ENCODE measurements at places on chromosomes 12 and 14.

DNA sequence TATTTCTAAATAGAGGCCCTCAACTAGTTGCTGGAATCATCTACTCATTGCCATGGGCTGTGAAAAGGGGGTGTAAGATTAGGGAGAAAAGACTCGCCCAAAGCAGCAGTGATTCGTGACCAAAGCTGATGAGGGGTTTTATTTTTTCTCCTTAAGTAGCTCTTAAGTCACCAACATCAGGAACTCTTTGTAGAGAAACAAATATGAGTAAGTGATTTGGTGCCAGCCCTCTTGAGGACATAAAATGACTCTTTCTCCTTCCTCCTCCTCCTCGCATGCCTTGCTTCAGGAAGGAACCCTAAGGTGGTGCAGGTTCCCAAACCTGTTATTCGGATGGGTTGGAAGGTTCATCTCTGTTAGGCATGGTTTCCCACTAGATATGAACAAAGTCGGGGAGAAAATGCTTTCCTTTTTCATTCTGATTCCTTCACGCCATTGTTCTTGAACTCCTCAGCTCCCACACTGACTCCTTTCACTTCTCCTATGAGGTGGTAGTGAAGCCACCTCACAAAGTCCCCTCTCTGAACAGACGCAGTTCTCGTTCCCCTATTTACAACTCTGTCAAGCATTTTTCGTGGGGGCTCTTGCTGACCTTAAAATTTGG lies 113.4 kb downstream of the ETV6 start:
- DNase-seq, result no peak

DNA sequence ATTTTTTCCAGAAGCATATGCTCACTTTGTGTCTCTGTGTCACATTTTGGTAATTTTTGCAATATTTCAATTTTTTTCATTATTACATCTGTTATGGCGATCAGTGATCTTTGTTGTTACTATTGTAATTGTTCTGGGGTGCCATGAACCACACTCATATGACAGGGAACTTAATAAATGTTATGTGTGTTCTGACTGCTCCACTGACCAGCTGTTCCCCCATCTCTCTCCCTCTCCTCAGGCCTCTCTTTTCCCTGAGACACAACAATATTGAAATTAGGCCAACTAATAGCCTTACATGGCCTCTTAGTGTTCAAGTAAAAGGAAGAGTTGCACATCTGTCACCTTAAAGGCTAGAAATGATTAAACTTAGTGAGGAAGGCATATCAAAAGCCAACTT lies 46.0 kb downstream of the SCN8A start:
- no peak for DNase-seq

- DNase-seq, result no peak
Observed at GRCh38 chr12:59004456-59004855, 84.2 kb upstream of the LRIG3 start.

DNA sequence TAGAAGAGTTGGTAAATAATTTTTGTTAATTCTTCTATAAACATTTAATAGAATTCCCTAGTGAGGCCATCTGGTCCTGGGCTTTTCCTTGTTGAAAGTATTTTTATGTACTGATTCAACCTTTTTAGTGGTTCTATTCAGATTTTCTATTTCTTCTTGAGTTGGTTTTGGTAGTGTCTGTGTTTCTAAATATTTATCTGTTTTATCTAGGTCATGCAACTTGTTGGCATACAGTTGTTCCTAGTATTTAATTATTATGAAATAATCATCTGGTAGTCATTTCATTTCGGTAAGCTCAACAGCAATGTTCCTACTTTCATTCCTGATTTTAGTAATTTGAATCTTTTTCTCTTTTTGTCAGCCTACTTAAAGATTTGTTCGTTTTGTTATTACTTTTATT lies 234.1 kb upstream of the GARIN2 start:
- no peak for DNase-seq

GRCh38 chr14:101239065-101239464 lies 322.2 kb upstream of the DIO3 start:
- DNase-seq, result no peak

GRCh38 chr14:99573000-99573330 lies 31.0 kb downstream of the CCDC85C start:
- DNase-seq, result no peak

GRCh38 chr12:49693931-49694444 lies 13.2 kb downstream of the FMNL3 start:
- DNase-seq, result no peak

- no peak for DNase-seq
Observed at GRCh38 chr12:117124421-117125271, 25.4 kb upstream of the TESC start.

- DNase-seq, result no peak
Observed at GRCh38 chr12:14961466-14962152, at the start of gene ARHGDIB. TSS of gene ARHGDIB (minus strand) at chr12:14961601. CDS start at chr12:14950712, 10,889 bp downstream.

- no peak for DNase-seq
Observed at GRCh38 chr14:86104691-86105265, 574.8 kb downstream of the FLRT2 start.

DNA sequence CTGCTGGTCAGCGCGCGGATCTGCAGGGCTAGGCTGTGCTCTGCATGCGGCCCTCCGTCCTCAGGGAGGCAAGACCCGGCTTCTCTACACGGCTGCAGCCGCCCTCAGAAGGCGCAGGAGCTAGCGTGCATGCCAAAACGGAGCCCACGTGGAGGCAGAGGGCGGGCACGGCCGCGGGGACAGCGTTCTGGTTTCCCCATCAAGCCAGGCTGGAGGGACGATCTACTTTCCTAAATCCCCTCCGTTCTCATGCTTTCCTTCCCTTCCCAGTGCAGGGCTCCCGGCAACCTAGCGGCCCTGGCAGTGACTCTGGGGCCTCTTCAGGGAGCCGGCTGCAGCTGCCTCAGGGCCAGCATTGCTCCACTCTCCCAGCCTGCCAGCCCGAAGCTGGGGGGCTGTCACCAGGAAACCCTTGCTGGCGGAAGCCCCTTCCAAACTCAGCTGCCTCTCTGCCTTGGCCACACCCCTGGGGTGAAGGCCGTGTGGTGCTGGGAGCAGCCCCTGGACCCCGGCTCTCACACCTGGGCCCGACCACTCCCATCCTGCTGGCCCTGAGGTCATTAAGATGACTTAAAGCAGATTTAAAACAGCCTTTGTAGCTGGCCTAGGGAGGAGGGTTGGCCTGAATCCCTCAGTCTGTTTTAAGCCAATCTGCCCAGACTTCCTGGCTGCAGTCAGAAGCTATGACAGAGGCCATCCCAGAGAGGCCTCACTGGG lies 9.2 kb upstream of the GOLGA3 start:
- no peak for DNase-seq

GRCh38 chr12:29771165-29771564 lies 12.6 kb downstream of the TMTC1 start:
- no peak for DNase-seq

DNA sequence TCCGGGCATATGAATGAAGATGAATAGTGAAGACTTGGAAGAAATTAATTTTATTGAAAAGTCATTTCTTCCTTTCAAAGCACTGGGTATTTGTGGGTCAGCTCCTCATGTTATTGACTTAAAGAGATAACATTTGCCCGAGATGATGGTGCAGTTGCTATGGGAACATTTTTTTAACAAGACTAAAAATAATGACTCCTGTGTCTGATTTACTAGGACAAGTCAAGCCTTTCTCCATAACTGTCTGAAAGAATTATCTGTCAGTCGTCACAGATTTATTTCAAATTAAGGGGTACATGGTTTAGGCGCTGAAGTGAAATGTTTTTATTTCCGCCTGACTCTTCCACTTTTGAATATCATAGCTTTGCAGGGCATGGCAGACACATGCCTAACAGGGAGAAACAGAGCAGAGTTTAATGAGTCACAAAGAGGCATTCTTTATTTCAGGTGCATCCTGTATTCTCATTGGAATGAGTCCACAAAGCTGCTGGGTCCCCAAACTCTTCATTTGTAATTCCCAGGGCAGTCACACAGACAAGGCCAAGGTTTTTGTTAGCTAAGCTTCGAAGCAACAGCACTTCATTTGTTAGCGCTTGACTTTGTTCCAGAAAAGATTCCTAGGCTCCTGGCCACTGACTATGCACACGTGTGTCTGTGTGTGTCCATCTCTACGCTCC lies 4.3 kb upstream of the GPHB5 start:
- DNase-seq, result no peak

DNA sequence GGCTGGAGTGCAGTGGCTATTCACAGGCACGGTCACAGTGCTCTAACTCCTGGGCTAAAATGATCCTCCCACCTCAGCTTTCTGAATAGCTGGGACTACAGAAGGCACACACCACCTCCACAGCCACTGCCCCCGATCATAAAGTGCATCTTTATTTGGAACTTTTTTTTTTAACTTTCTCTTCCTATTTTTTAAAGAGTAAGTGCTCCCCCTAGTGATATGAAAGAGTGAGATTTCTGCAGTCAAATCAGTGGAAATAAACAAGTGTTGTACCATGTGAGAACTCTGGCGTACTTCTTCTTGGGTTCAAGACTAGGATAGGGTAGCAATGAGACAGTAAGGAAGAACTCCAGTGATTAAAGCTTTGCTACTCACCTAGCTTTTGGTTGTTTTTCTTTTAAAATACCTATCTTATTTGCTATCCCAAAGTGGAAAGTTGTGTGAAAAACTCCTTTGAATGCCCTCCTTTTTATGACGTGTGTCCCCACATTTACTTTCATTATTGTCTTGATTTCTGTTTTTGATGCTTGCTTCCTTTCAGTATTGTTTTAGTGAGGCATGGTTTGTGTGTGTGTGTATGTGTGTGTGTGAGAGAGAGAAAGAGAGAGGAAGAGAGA lies 6.6 kb downstream of the PPP4R4 start:
- no peak for DNase-seq

DNA sequence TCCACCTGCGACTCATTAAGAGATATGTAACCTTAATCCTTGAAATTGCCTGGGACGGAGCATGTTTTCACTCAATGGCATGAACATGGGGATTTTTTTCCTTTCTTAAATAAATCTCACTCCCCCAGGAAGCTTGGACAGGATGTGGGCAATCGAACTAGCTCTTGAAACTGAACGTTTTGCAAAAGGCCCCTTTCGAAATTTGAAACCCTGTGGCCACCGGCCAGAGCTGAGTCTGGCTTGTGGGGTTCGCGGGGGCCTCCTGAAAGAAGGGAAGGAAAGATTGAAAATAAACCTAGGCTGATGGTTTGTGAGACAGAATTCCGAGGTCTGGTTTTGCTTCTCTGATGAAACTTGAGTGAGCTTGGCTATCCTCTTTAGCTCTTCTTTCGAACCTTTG lies 101.4 kb upstream of the RTL1 start:
- no peak for DNase-seq

- DNase-seq, result no peak
Observed at GRCh38 chr12:69840727-69841126, 15.7 kb downstream of the MYRFL start.

GRCh38 chr12:85057370-85057963 lies 21.3 kb downstream of the LRRIQ1 start:
- DNase-seq, result no peak

DNA sequence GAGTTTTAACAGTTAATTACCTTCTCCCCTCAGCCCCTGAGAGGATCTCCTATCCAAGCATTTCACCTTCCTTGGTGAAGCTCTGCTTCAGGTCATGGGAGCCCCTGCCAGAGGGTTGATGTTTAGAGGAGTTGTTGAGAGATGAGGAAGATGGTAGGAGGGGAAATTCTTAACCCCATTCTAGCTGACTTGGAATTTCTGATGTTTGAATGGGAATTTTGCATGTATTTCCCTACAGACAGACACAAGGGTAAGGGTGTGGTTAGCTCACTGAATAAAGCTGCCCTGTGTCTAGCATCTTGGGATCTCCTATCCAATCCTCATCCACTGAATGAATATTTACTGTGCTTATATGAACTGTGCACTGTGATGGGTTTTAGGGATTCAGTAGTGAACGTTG lies 7.1 kb upstream of the BHLHE41 start:
- DNase-seq, result no peak

DNA sequence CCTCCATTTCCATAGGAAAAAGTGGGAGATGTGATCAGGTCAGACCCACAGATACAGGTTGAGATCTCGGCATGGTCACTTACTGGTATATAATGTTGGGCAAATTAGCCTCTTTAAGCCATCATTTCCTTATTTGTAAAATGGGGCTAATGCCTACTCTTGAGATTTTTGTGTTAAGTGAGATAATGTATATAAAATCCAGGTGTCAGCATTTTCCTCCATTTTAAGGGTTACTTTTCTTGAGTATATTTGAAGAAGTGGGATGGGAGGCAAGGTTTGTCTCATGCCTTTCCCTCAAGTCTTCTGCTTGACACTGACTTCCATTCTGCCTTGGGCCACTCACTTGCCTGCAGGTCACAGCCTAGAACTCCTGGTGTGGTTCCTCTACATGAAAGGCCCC lies 10.1 kb upstream of the POU6F1 start:
- DNase-seq, result no peak

DNA sequence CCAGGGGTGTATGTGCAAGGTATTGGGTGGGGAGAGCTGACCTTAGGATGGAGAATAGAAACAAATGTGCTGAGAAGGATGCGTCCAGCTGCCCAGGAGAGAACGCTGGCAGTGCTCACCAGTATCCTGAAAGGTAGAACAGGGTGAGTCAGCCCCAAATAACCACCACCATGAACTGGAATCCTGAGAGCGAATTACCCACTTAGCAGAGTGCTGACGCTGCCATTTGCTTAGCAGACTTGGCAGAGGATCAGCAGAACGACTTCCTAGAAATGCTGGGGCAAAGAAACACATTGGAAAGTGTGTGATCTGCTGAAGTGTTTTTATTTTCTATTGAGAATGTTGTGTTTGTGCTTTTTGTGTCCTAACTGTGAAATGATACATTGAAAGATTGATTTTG lies 213.6 kb downstream of the ADGRD1 start:
- DNase-seq, result no peak

- no peak for DNase-seq
Observed at GRCh38 chr14:21672116-21672515, 1.5 kb downstream of the OR4E1 start.

- no peak for DNase-seq
Observed at GRCh38 chr12:17159506-17160300, 553.7 kb upstream of the LMO3 start.

DNA sequence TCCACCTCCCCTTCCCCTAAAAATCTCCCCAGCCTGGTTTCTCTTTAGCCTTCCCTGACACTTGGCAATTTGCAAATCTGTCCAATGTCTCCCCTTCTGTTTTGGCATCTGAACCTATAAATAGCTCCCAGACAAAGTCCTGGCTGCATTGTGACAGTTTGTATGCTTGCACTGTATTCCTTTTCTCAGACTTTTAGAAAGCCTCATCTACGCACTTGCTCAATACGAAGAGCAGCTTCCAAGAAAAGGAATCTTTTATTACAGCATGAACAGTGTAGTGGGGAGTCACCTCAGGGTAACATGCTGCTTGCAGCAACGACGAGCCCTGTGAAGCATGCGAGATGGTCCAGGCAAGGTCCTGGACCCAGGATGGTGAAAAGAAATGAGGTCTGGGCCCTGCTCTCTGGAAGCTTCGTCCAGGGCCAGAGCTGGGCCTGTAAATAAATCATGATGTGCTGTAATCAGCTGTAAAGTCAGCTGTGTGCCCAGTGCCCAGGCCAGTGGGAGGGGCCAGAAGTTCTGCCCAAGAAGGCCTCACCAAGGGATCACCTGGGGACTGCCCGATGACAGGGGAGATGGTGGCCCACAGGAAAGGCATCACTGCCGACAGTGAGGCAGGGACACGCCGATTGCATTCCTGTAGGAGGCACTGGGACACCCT lies 88.3 kb downstream of the RIN3 start:
- no peak for DNase-seq
